ENCODE measurements at places on chromosomes 6 and 20. TPM values are rescaled to one million over a fixed set of nuclear protein-coding genes. Genes with fewer than 3 reads are reported as not detected.

Gene SIRPB1
- 0.12 TPM for total RNA-seq

Gene BLTP3A
- total RNA-seq: 11.7 TPM

Gene C20orf202
- 1.4 TPM for total RNA-seq

- no peak overlapping the region for H3K4me3 ChIP-seq
- no peak overlapping the region for H3K27ac ChIP-seq
- H3K36me3 ChIP-seq: no peaks in the 10 kb centered on the region
Observed at GRCh38 chr20:49394264-49394663, 88.2 kb downstream of the KCNB1 start.

DNA sequence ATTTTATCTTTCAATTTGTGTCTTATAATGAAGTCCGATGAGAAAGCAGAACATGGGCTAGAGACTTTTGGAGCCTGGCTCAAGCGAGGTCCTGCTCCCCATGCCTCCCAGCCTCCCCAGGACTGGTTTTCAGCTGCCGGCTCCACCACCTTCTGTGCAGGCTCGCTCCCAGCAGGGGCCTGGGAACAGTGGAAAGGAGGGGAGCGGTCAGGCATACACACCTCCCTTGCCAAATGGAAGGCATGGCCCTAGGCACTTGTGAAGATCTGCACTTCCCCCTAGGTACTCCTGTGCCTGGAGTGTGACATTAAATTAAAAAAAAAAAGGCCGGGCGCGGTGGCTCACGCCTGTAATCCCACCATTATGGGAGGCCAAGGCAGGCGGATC lies 4.7 kb upstream of the MOG start:
- no peak for DNase-seq
- no peak overlapping the region for H3K4me3 ChIP-seq
- no peaks in the 10 kb centered on the region for H3K36me3 ChIP-seq
- H3K4me1 ChIP-seq: no peaks in the 10 kb centered on the region
- peaks cover 6% of the 10 kb centered on the region for H3K27me3 ChIP-seq

- no peaks in the 10 kb centered on the region for H3K36me3 ChIP-seq
- no peak overlapping the region for H3K4me3 ChIP-seq
- no peak for DNase-seq
- peaks cover 68% of the 10 kb centered on the region for H3K27me3 ChIP-seq
- no peak overlapping the region for H3K27ac ChIP-seq
Observed at GRCh38 chr6:168439794-168440450, 1.1 kb upstream of the SMOC2 start.

- peaks cover 3% of the 10 kb centered on the region for H3K27me3 ChIP-seq
- peak; percentile 83 for DNase-seq
- H3K36me3 ChIP-seq: no peaks in the 10 kb centered on the region
- H3K4me3 ChIP-seq: no peak overlapping the region
- H3K27ac ChIP-seq: peak overlapping the region; percentile 31
Observed at GRCh38 chr6:169831450-169832246, 80.2 kb downstream of the ERMARD start.

DNA sequence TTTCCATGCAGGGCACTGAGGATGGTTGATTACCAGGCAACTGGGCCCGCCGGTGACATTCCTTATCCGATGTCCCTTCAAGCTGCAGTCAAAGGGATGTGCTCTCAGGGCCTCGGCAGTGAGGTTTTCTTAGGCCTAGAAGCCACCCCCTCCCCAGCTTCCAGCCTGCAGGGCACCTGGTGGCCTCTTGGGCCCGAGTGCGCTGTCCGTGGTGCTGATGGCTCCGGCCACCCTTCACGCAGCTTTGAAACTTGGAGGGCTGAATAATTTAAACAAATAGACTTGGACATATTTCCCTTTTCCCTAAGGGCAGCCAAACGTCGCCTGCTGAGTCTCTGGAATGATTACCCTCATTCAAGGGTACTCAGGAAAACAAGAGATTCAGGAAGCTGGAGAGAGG lies 8.9 kb upstream of the MLN start:
- no peak overlapping the region for H3K27ac ChIP-seq
- H3K27me3 ChIP-seq: peaks cover 21% of the 10 kb centered on the region
- H3K4me1 ChIP-seq: no peaks in the 10 kb centered on the region
- peak; percentile 85 for DNase-seq

- peaks cover 5% of the 10 kb centered on the region for H3K4me1 ChIP-seq
- H3K27me3 ChIP-seq: no peaks in the 10 kb centered on the region
- H3K27ac ChIP-seq: peak overlapping the region; percentile 4
Observed at GRCh38 chr6:26309731-26310142, 55.3 kb upstream of the BTN3A2 start.

DNA sequence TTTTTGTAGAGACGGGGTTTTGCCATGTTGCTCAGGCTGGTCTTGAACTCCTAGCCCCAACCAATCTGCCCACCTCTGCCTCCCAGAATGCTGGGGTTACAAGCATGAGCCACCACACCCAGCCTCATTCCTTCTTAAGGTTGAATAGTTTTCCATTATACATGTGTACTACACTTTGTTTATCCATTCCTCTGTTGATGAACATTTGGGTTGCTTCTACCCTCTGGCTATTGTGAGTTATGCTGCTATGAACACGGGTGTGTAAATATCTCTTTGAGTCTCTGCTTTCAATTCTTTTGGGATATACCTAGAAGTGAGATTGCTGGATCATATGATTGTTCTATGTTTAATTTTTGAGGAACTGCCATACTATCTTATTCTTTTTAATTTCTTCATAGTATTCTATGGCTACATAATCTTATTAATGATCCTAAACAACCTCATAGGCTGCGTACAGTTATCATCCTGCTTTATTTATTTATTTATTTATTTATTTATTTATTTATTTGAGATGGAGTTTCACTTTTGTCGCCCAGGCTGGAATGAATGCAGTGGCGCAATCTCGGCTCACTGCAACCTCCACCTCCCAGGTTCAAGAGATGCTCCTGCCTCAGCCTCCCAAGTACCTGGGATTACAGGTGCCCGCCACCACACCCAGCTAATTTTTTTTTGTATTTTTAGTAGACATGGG lies 49.2 kb upstream of the TLDC2 start:
- no peak for DNase-seq
- no peak overlapping the region for H3K27ac ChIP-seq
- H3K27me3 ChIP-seq: no peaks in the 10 kb centered on the region
- no peaks in the 10 kb centered on the region for H3K4me1 ChIP-seq
- no peak overlapping the region for H3K4me3 ChIP-seq

- no peak for DNase-seq
- H3K27ac ChIP-seq: peak overlapping the region; percentile 73
- peaks cover 23% of the 10 kb centered on the region for H3K4me1 ChIP-seq
- no peak overlapping the region for H3K4me3 ChIP-seq
- H3K27me3 ChIP-seq: no peaks in the 10 kb centered on the region
Observed at GRCh38 chr6:2960935-2961334, 10.4 kb downstream of the SERPINB6 start.

Measured in hepatocyte (in vitro differentiated cells).